H9 (cell line): ENCODE measurements at places on chromosomes 4 and X.

DNA sequence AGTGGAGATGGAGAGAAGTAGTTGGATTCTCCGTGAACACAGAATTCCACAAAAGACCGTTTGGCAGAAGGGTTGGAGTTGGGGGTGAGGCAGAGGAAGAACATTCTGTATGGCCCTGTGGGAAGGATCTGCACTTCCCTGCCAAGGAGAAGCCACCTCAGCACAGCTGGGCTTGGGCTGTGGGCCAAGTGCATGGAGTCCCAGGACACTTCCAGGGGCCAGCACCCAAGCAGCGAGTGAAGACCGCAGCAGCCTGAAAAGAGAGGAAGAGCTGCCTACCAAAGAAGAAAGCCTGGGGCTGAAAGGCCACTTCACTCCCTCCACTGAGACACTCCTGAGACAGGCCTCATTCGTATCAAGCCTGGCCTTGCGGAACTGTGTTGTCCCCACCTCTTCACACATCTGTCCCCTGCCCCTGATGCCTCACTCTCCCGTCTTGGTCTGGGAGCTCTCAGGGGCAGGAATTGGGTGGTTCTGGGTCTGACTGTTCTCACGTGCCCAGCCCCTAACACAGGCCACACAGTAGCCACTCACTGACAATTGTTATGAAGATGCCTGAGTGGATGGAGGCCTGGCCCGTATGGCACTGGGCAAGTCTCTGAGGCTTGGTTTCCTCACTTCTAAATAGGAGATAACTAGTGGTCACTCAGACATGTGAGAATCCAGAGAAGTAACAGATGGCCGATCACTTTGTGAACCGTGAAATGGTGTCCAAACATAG lies 3.3 kb upstream of the AWAT2 start:
- H3K4me3 ChIP-seq = no peak overlapping the region
- H3K27ac ChIP-seq = no peak overlapping the region
- no peak for DNase-seq
- no peaks in the 10 kb centered on the region; the same call in 1 of the 2 replicates for H3K36me3 ChIP-seq

- no peaks in the 10 kb centered on the region for H3K27me3 ChIP-seq
- no peaks in the 10 kb centered on the region for H3K4me1 ChIP-seq
- H3K36me3 ChIP-seq = peaks cover 5% of the 10 kb centered on the region; the same call in 1 of the 2 replicates
- no peak overlapping the region for H3K27ac ChIP-seq
Measured at GRCh38 chr4:62156205-62156604, 956.1 kb downstream of the ADGRL3 start.

DNA sequence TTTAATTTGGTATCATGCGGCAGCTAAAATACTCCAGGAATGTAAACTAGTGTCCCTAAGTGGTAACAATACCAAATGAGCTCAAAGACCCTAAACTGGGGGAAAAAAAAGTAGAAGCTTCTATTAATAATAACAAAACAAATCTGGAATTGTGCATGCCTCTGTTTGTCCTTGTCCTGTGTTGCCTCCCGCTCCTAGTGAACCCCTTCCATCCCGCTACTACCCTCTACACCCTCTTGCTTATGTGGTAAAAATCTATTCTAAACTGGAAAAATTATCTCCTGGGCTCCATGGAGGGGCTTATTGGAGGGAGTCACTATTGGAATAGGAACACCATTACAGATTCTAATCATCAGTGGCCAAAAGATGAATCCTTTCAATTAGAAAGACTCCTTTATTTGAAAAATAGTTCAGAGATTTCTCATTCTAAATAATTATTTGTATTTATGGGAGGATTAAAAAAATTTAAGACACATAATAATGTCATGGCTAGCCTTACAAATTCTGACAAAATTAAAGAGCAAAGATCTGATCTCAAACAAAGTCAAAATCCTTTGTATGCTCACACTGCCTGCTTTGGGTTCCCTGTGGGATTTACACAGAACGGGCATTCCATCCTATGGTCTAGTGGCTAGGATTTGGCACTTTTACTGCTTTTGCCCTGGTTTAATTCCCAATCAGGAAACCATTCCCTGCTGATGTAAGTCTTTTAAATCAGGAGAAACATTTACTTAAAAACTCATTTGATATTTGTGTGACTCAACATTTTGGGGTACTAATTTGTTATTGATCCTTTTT lies 34.7 kb upstream of the FMR1 start:
- no peaks in the 10 kb centered on the region for H3K4me1 ChIP-seq
- DNase-seq = no peak
- H3K36me3 ChIP-seq = peaks cover 10% of the 10 kb centered on the region; the same call in 1 of the 2 replicates
- no peak overlapping the region for H3K4me3 ChIP-seq
- H3K27me3 ChIP-seq = no peaks in the 10 kb centered on the region

DNA sequence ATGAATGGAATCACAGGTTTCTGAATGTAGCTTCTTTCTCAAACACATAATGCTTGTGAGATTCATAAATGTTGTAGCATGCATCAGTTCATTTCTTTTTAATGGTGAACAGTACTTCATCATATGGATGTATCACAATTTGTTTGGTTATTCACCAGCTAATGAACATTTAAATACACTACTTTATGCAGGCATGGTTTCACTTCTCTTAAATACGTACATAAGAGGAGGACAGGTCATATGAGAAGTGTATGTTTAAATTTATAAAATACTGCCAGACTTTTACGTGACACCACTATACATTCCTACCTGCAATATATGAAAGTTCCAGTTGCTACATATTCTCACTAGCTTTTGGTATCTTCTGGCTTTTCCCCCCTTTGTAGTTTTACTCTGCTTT lies 65.4 kb downstream of the ANKRD17 start:
- H3K27me3 ChIP-seq = no peaks in the 10 kb centered on the region
- peaks cover 13% of the 10 kb centered on the region for H3K36me3 ChIP-seq
- H3K4me3 ChIP-seq = no peak overlapping the region
- H3K4me1 ChIP-seq = no peaks in the 10 kb centered on the region
- H3K27ac ChIP-seq = no peak overlapping the region

GRCh38 chr4:143575331-143575730 lies 61.8 kb downstream of the SMARCA5 start:
- no peaks in the 10 kb centered on the region for H3K4me1 ChIP-seq
- no peak for DNase-seq
- H3K27ac ChIP-seq = no peak overlapping the region
- H3K4me3 ChIP-seq = no peak overlapping the region

DNA sequence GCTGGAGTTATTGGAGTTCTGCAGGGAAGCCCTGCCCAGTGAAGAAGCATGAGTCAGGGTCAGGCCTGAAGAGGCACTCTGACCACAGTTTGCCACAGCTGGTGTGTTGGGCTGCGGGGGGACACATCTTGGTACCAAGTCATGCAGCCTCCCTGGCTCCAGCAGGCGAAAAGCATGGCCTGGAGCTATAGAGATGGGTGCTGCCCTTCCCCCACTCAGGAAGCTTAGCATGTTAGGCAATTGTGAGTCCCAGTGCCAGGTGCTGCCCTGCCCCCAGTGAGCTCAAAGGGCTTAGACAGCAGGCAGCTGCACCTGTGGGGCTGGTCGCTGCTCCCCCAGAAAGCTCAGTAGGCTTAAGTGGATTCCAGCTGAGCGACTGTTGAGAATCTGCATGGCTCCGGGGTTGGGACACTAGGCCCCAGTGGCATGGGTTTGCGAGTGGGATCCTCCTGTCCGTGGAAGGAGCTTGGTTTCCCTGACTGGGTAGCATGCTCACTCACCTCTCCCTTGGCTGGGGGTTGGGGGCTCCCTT lies 755.5 kb downstream of the GLUD2 start:
- H3K4me3 ChIP-seq = no peak overlapping the region
- no peak overlapping the region for H3K27ac ChIP-seq
- no peak for DNase-seq
- no peaks in the 10 kb centered on the region; the same call in 1 of the 2 replicates for H3K4me1 ChIP-seq
- no peaks in the 10 kb centered on the region for H3K27me3 ChIP-seq
- H3K36me3 ChIP-seq = peaks cover 10% of the 10 kb centered on the region

- H3K4me1 ChIP-seq = no peaks in the 10 kb centered on the region
- H3K27ac ChIP-seq = no peak overlapping the region
- no peak overlapping the region for H3K4me3 ChIP-seq
Measured at GRCh38 chrX:55033429-55033828, 2.7 kb upstream of the ALAS2 start.
